ENCODE measurements at places on chromosomes 7 and 10.

DNA sequence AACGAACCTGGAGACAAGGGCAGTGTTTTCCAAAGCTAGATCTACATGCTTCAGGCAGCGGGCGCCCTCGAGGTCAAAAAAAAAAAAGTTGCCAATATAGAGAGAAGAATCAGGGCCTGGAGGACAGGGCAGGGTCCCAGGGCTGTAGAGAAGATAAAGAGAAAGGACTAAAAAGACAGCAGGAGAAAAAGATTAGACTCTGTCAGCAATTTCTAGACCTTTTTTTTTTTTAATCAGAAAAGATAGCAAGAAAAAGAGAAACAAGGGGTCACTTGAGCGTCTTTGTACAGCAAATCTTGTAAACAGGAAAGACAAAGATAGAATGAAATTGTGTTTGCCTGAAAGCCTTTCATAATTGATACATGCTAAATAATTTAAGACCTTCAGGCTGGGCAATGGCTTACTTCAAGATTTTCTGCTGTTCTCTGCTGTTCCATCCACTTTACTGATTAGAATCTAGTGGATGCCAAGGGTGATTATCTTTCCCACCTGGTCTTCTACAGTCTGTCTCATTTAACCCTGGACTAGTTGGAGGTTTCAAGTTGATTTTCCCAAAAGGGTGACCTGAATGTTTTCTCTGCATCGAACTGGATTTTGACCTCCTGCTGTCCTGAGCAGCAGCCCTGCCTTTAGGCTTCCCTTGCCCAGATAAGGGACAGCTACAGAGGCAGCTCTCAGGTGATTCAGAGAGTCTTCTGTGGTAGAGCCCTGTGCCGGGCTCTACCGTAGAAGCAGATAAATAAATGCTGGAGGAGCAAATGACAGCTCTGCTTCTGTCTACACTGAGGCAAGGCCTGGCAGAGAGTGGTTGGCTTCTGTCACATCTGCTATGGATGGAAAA lies 5.1 kb downstream of the LMOD2 start:
- DNase-seq, result no peak

DNA sequence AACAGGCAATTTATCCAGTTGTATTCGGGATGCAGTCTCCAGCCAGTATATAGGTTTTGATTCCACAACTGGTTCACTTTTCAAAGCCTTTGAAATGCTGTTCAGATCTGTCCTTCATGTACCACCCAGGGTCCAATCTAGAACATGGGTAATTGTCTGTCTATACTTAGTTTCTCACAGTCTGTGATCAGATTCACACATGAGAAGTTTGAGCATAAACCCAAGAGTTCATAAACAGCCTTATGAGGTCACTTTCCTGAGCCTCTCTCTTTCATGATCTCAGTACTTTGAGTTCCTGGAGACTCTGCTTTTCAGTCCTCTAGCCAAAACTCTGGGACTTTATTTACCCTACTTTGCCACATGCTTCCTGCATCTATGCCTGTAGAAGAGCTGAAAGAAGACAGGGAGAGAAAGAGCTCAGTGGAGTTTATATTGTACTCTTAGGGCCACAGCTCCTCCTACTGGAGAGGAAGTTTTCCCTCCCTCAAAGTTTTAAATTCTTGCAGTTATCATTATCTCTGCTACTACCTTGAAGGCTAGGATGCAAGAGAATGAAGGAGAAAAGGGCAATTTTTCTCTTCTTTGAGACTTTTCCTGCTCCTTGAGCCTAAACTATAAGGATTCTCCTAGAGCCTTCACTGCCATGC lies 172.0 kb downstream of the ZEB1 start:
- DNase-seq, result peak; percentile 36

GRCh38 chr10:122468307-122468925 lies 7.1 kb downstream of the HTRA1 start:
- no peak for DNase-seq

DNA sequence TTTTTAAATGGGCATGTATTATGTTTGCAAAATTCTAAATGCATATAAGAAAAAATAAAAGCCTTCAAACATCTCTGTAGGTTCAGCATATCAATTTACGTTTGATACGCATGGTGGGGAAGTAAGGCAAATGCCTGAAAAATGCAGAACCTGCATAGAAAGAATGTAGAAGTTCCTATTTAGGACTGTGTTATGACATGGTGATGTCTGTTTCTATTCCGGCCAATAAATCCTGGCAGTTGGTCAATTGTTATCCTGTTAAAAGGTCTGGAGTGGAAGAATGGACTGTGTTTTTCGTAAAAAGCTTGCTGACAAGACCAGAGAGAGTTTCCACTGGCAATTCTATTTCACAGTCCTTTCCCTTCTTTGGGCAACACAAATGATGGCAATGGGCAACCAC lies 49.6 kb upstream of the CAV2 start:
- no peak for DNase-seq

- no peak for DNase-seq
Measured at GRCh38 chr10:97574374-97575126, 2.0 kb downstream of the ANKRD2 start.

DNA sequence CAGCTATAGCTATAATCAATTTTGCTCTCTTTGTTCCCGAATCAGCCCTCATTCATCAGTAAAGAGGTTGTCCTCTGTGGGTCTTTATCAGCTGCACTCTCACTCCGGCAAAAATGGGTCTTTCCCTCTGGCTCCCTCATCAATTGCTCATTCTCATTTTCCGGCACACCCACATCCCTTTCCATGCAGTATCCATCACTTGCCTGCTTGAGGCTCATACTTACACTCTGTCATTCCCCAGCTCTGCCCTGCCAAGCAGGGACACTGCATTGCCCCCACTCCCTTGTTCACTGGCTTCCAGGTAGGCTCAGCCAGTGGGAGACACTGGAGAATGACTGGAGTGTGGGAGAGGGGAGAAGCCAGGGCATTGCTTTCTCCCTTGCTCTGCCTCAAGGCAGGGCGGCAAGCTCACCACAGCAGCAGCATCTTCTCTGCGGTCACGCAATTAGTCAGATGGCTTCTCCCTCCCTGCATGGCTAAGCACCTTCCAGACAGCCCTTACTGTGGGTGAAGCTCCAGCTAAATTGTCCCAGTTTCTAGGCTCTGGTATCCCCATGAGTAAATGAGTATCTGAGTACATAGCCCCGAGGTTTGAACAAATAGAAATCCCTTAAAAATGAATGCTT lies 470.7 kb upstream of the LRRN3 start:
- DNase-seq, result no peak

- DNase-seq, result no peak
Measured at GRCh38 chr10:85008488-85009184, 680.2 kb downstream of the CCSER2 start.

GRCh38 chr10:486206-486605 lies 203.3 kb downstream of the DIP2C start:
- DNase-seq, result no peak

DNA sequence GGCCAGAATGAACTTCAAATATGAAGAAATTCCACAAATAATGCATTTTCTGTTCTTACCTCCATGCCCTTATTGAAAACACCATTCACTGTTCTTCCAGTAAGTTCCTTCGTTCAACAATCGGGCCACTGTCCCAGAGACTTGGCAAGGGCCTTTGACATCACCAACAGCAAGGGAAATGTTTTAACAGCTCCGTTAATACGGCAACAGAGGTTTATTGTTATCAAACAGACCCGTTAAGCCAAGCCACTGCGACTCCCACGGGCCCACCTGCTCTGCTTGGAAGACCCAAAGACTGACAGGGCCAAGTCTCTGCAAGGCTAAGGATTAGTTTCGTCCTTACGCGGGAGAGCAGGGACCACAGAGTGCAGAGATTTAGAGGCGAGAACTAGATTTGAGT lies 43.4 kb upstream of the LYZL1 start:
- DNase-seq, result no peak

- DNase-seq, result no peak
Measured at GRCh38 chr7:103651593-103652377, 205.8 kb upstream of the SLC26A5 start.

- DNase-seq, result no peak
Measured at GRCh38 chr10:124710266-124710881, 33.8 kb downstream of the FAM53B start.

GRCh38 chr7:70607759-70608158 lies 524.2 kb upstream of the GALNT17 start:
- DNase-seq, result no peak
